ENCODE measurements at places on chromosomes 7 and 10.
A peak's percentile ranks its signal among the peaks of the same experiment; 100 is the strongest.

DNA sequence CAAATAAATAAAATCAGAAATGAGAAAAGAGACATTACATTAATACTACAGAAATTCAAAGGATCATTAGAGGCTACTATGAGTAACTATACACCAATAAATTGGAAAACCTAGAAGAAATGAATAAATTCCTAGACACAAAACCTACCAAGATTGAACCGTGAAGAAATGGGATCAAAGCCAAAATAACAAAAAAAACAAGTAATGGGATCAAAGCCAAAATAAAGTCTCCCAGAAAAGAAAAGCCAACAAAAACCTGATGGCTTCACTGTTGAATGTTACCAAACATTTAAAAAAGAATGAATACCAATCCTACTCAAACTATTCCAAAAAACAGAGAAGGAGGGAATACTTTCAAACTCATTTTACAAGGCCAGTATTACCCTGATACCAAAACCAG lies 20.0 kb downstream of the GSDME start:
- H3K36me3 ChIP-seq = peaks cover 28% of the 10 kb centered on the region
- no peaks in the 10 kb centered on the region for H3K27me3 ChIP-seq
- peaks cover 2% of the 10 kb centered on the region for H3K4me1 ChIP-seq

DNA sequence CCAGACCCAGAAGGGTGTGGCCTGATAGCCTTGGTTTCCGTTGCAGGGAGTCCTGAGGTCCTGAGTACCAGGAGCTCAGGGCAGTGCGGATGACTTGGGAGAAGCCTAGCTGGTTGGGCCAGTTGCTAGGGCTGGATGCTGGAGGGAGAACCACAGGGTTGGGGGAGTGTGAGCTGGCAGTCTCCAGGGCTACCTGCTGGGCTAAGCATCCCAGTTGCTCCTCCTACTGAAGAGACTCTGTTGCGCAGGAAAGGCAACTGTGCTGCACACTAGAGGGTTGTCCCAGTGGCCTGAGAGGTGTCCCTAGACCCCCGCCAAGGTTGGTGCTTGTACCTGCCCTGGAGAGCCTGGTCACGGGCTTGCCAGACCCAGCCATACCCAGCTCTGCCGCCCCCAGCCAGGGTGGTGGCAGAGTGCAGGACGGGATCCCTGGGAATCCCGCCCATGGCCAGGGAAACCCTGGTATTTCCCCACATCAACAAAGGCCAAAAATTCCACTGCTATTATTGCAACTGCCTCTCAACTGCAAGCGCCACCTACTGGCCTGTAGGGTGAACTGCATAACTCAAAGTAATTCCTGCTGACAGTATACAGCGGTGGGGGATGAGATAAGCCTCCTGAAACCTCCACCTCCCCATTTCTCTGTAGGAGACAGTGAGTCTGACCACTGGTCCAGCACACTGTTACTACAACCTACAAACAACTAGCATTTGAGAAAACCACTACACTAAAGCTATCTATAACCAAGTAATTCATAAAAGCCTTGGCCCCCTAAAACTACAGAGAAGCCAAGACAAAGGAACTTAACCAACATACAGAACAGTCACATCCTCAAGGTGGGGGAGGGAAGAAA lies 67.6 kb upstream of the DDC start:
- no peaks in the 10 kb centered on the region for H3K27me3 ChIP-seq
- H3K4me3 ChIP-seq = no peak overlapping the region
- no peak overlapping the region for H3K27ac ChIP-seq
- peak; percentile 30 for DNase-seq

GRCh38 chr7:3705258-3705657 lies 404.2 kb downstream of the SDK1 start:
- H3K27ac ChIP-seq = no peak overlapping the region
- H3K4me1 ChIP-seq = peaks cover 11% of the 10 kb centered on the region
- no peaks in the 10 kb centered on the region for H3K27me3 ChIP-seq
- no peak for DNase-seq
- peaks cover 15% of the 10 kb centered on the region for H3K36me3 ChIP-seq
- H3K4me3 ChIP-seq = no peak overlapping the region

DNA sequence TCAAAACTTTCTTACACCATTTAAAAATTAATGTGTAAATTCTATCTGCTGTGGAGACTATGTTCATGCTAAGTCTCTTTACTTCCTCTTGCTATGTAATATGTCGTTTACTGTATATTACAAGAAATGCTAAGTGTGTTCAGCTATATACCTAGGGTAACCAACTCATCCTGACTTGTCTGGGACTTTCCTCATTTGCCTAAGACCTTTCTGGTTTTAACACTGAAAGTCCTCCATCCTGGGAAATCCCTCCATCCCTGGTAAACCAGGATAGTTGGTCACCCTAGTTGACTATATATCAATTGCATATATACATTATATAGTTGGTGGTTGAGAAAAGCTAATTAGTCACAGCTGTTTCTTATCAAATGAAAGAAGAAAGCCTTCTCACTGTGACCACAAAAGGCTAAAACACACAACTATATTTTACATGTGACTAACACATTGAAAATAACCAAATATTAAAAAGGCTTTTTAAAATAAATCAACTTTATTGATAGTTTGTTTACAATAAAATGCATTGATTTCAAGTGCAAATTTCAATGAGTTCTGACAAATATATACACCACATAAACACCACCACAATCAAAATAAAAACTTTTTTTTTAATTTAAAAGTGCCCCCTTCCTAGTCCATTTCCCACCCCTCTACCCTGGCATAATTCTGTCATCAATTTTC lies 167.7 kb upstream of the INHBA start:
- peaks cover 3% of the 10 kb centered on the region for H3K27me3 ChIP-seq
- no peaks in the 10 kb centered on the region for H3K36me3 ChIP-seq
- no peak overlapping the region for H3K4me3 ChIP-seq
- H3K4me1 ChIP-seq = no peaks in the 10 kb centered on the region

DNA sequence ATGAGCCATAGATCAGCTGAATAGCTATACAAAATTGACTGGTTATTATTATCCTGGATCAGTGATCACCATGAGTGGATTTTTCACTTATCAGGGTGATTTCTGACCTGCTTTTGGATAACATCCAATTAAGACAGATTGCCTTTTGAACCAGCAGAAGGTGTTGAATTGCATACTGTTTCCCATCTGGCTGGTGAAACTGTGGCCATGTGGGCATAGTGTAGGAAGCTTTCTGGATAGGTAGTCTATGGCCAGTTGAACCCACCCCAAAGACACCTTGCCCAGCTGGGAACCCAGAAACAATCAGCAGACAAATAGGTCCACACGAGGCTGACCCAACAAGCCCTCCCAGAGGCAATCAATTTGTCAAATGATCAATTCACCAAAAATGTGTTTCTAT lies 29.3 kb downstream of the DNAJC12 start:
- H3K4me3 ChIP-seq = no peak overlapping the region
- no peaks in the 10 kb centered on the region for H3K36me3 ChIP-seq
- H3K27me3 ChIP-seq = no peaks in the 10 kb centered on the region
- H3K27ac ChIP-seq = no peak overlapping the region

- no peak overlapping the region for H3K27ac ChIP-seq
- no peaks in the 10 kb centered on the region for H3K27me3 ChIP-seq
- no peak for DNase-seq
- H3K36me3 ChIP-seq = no peaks in the 10 kb centered on the region
These were observed 87.3 kb downstream of the PPP1R3A start for GRCh38 chr7:113831556-113831955.
